DMS 273 treated with DMSO at 0.1 percent for 48 hours (cell line): ENCODE measurements at places on chromosomes 7 and 10.

DNA sequence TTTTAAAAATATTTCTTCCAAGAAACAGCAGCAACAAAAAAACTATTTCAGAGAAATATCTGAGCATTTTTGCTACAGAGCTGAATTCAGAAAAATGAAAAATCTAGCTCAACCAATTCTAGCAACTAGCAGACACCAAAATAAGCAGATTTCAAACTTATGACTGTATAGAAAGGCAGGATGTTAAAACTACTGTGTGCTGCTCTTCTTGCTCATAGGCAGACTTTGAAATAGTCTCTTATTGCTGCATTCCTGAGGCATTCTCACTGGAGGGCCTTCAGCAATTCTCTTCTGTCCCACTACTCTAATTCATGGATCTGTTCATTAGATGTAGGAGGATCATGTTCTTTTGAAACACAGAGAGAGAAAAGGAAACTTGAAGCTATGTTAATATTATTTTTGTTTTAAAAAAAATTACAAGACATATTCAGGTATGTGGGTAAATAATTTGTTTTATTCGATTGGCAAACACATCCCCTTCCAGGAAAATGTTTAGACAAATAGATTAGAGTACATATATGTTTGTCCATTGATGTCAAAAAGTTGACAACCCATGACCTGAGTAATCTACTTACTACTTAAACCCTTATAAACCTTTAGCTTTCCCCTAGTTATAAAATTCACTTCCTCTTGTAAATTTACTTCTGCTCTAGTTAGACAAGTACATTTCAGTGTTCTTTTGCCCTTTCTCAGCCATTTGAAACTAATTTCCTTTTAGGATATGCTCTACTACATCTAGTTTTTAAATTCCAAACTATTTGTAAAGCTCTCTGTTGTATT is 428.2 kb upstream of the POT1 start:
- no peak for DNase-seq

GRCh38 chr7:29987083-29987482 is 2.5 kb downstream of the SCRN1 start:
- no peak for DNase-seq

- DNase-seq, result no peak
Observed at GRCh38 chr7:82359426-82359825, 84.2 kb downstream of the CACNA2D1 start.

- no peak for DNase-seq
Observed at GRCh38 chr10:51892965-51893658, 193.7 kb upstream of the CSTF2T start.

- DNase-seq, result no peak
Observed at GRCh38 chr10:31804352-31804810, 124.2 kb downstream of the ARHGAP12 start.

DNA sequence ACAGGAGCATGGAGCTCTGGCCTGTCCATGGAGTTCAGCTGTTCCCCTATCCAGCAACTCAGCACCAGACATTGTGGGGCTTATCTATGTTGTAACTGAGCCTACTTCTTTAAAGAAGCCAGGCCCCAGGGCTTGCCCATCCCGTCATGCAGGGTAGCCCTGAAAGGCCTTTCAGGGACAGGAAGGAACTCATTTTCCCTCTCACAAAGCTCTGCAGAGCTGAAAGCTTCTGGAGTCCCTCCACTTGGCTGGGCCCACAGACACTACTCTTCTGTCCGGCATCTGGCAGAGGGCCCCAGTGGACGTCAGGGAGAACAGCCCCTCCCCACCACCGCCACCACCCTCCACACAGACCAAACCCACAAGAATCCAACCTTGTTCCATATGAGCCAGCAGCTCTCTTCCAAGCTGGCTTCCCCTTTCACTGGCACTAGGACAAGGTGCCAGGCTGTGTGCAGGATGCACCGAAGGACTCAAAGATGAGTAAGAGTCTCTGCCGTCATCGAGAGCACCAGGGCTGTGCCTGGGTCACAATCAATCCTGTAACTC is 33.1 kb downstream of the DENND2A start:
- DNase-seq, result no peak

- DNase-seq, result no peak
Observed at GRCh38 chr10:17861760-17862159, 52.6 kb downstream of the MRC1 start.

DNA sequence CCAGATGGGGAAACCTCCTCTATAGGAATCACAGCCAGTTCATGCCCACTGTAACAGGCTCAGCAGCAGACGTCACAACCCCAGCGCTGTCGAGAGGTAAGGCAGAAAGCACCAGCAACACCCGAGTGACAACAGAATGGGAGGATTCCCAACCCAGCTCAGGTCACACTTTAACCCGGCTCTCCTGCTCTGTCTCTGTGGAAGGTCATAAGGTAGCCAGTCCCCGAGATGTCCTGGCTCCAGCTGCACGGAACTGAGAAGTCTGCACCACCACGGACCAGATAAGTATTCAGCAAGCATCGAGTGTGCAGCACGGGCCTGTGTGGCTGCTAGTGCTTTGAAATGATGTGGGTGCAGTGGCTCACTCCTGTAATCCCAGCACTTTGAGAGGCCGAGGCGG is 236.7 kb upstream of the TCERG1L start:
- DNase-seq, result no peak

DNA sequence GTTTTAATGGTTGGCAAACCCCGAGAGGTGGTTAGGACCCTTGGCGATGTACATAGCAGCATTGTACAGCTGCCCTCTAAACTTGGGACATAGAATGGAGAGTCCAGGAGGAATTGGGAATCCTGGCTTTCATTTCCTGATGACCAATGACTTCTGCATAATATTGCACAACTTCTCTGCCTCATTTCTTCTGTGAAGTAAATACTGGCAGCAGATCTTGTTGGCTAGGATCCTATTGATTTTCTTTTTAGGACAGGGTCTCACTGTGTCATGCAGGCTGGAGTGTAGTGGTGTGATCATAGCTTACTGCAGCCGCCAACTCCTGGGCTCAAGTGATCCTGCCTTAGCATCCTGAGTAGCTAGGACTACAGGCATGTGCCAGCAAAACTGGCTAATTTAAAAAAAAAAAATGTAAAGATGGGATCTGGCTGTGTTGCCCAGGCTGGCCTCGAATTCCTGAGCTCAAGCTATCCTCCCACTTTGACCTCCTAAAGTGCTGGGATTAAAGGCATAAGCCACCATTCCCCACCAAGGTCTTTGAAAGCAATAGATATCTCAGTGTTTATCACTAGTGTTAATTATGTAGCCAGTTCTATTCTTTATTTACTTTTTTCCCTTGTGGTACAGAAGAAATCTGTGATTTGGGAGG is 58.1 kb downstream of the PODXL start:
- no peak for DNase-seq

GRCh38 chr10:77555591-77556212 is 81.9 kb downstream of the KCNMA1 start:
- DNase-seq, result no peak

DNA sequence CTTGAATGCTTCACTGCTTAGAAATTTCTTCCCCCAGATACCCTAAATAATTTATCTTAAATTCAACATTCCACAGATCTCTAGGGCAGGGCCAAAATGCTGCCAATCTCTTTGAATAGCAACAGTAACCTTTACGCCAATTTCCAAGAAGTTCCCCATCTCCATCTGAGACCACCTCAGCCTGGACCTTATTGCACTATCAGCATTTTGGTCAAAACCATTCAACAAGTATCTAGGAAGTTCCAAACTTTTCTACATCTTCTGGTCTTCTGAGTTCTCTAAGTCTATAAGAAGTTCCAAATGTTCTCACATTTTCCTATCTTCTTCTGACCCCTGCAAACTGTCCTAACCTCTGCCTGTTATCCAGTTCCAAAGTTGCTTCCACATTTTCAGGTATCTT is 1306.9 kb upstream of the SORCS1 start:
- no peak for DNase-seq

- no peak for DNase-seq
Observed at GRCh38 chr10:109259293-109259692, 664.0 kb downstream of the XPNPEP1 start.

DNA sequence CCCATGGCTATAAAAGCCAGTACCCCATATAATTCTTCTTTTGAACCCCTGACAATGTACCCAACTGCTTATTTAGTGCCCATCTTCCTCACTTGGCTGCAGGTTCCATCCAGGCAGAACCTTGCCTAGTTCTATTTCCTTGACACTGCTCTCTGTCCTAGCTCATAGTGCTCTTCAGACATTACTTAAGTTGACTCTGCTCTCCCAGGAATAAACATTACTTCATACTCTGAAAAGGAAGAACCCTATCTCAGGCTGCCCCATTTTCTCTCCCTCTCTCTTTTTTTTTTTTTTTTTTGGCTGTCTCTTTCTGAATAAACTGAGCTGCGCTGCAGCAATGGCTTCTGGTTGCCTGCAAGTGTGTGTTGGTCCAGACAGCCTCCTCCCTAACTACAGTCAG is 21.0 kb downstream of the ACTA2 start:
- no peak for DNase-seq

DNA sequence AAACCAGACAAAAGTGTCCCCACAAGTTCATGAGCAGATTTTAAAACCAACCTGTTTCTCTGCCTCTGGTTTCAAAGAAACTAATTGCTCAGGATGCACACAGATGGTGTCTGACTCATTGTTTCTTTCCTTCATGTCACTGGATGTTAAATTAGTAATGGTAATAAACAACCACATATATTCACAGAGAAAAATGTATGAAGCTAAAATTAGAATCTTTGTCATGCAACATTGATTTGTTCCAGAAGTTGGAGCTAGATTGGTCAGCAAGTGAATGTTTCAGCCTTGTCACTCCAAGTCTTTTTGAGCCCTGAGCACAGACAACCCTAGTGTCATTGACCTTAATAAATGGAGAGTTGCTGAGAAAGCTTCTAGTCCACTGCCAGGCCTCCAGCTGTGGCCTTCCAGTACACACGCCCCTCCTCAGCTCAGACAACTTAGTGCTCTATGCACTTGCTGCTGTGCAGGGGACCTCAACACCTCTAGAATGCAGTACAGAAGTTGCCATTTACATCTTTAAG is 175.9 kb downstream of the CCDC71L start:
- no peak for DNase-seq

GRCh38 chr7:42475082-42475481 is 238.1 kb upstream of the GLI3 start:
- no peak for DNase-seq

GRCh38 chr7:139680676-139681462 is 96.9 kb downstream of the HIPK2 start:
- DNase-seq, result no peak

- DNase-seq, result no peak
Observed at GRCh38 chr7:45890902-45891461, 2.7 kb downstream of the IGFBP1 start.

- DNase-seq, result no peak
Observed at GRCh38 chr10:37906382-37906781, 49.0 kb upstream of the ZNF248 start.

- DNase-seq, result no peak
Observed at GRCh38 chr10:91742229-91742628, 56.0 kb upstream of the TNKS2 start.

GRCh38 chr10:77741746-77742145 is 104.1 kb upstream of the KCNMA1 start:
- no peak for DNase-seq

DNA sequence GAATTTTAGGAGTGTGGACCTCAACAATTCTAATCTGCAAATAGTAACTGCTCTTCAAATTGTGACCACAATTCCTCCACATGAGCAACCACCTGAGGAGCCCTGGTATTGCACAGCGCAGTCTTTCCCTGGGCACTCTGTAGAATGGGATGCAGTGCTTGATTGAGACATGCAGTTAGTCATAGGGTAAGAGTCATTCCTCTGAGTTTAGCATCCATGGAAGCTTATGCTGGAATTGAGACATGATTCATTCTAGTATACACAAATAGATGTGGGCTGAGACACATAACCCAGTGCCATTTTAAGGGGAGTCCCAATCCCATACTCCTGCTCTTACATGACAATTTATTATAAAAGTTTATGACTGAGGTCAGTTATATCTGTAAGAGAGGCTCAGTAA is 582.3 kb upstream of the CNTNAP2 start:
- no peak for DNase-seq

DNA sequence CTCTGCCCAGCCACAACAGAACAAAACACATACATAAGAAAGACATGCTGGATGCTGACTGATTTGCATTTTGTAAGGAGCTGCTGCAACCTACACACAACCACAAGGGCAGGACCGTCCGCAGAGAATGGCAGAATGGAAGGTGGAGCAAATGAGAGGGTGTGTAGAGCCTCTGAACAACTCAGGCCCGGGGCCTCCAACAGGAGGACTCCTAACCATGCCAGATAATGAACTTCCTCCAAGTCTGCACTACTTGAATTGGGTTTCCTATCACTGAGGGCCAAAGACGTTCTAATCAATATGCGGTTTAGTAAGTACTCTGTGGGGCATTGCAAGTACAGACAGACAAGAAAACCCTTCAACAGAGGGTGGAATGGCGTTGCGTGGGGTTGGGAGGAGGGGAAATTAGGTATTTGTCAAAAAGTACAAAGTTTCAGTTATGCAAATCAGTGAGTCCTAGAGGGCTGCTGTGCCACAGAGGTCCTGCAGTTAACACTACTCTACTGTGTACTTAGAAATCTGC is 14.6 kb downstream of the VOPP1 start:
- no peak for DNase-seq

DNA sequence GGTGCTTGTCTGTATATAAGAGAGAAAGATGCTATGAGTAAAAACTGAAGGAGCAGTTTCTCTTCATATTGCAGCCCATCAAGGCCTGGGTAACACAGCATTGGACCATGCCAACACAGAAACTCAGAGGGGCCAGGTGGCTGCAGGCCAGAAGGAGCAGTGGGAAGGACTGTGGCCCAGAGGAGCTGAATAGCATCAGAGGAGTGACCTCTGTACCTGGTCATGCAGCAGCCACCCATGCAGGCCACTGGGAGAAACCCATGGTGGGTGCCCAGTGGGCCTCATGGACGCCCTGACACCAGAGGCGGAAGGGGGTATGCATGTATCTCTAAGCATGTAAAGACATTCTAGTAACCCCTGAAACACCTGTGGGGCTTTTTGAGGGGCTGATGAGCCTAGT is 75.9 kb upstream of the YAE1 start:
- DNase-seq, result no peak

GRCh38 chr7:133036289-133036688 is 45.6 kb downstream of the CHCHD3 start:
- no peak for DNase-seq

DNA sequence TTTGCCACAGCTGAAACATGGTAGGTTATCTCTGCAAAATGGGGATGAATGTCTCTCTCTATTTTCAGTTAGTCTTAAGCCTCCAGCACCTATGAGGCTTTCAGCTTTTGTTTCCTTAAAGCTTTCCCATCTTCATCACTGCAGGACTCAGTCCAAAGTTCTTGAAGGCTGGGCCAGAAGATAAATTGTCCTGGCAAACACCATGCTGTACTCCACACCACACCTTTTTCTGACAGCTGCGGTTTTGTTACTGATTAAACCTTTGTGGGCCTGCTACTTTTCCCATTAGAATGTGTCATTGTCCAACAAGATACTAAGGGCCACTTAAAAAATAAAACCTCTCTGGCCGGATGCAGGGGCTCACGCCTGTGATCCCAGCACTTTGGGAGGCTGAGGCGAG is 87.2 kb upstream of the A1CF start:
- no peak for DNase-seq

- DNase-seq, result no peak
Observed at GRCh38 chr7:128399991-128400390, 9.8 kb downstream of the IMPDH1 start.

- DNase-seq, result no peak
Observed at GRCh38 chr10:117980216-117980615, 66.5 kb downstream of the RAB11FIP2 start.

GRCh38 chr7:116872026-116872425 is 9.6 kb downstream of the CAPZA2 start:
- no peak for DNase-seq
